ENCODE measurements at places on chromosomes 3 and 15.

GRCh38 chr15:76147906-76148570 is 88.3 kb downstream of the TMEM266 start:
- peak; percentile 80 for DNase-seq

DNA sequence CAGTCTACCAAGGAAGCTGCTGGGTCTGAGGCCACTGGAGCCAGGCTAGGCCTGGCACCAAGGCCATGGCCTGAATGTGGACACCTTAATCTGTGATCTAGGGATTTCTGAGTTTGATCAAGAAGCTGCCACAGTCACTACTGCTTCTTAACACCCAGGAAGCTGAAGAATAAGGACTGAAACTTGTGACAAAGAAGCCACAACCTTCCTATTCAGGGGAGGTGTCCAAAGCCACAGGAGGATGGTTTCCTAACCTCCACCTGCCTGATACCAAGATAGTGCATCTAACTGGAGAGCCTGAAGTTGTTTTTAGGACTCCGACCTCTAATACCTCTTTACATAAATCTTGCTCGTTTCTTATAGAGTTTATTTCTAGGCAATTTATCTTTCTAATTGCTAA is 5.5 kb upstream of the ANO10 start:
- no peak for DNase-seq

DNA sequence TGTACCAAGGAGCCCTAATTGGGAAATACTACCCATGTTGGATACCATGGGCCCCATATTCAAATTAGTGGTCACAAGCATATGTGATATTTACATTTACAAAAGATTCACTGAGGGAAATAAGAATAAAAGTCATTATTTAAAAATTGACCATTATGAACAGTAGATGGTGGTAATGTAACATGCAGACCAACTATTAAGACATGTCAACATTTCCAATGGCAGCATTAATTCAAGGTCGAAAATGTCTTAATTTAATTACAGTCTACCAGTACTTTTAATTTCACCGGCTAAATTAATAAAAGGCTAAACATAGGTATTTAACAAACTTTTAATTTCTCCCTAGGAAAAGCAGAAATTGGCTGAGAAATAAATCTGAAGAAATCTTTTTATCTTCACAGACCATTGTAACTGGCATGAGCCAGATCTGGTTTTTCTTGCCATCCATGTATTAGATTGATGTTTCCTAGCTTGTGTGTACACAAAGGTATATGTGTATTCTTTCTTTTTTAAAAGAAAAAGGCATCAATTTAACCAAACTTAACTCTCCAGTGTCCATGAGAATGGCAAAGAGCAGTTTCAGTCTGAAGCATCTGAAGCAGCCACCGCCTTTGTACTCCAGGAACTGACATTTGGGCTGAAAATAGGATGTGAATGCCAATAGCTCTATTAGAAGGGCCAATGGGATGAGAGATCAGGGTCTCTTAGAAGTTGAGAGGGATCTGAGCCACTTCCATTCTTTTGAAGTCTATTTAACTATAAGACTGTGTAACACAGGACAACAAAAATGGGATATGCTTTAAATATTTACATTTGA is 26.6 kb downstream of the NEK11 start:
- no peak for DNase-seq

DNA sequence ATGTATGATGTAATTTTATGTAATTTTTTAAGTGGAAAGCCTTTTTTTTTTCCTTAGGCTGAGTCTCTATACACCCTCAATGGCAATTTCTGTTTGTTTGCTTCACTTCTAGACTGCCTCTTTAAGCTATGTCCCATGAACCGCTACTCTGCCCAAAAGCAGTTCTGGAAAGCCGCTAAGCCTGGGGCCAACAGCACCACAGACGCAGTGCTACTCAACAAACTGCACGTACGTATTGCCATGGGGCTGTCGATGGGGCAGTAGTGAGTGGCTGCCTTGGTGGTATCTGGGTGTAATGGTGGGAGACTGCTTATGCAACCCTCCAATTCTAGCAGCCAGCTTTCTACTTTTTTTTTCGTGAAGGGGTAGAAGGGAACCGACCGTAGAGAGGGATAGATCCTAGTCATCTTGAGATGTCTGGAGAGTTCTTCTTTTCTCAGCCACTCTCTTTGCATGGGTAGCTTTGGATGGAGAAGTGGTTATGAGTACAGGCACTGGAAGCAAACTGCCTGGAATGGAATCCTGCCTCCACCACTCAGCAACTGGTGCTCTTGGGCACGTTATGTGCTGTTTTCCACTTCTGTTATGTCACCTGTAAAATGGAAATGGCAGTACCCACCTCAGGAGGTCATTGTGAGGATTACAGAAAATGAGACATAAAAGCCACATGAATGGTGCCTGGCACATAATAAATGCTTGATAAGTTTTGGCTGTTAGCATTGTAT is 134.7 kb downstream of the ITPR1 start:
- no peak for DNase-seq

DNA sequence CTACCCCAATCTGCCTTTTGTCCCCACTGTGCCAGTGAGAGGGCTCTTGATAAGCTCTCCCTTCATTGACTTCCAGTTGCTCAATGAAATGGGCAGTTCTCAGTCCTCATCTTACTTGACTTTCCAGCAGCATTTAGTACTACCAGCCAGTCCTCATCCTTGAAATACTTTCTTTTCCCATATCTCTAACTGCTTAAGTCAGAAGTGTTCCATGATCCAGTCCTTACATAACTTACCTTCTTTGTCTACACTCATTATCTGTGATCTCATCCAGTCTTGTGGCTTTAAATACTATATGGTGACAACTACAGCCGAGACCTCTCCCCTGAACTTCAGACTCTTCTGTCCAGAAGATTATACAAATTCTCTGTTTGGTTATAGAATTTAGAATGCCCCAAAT is 28.7 kb downstream of the RARRES1 start:
- DNase-seq: no peak

DNA sequence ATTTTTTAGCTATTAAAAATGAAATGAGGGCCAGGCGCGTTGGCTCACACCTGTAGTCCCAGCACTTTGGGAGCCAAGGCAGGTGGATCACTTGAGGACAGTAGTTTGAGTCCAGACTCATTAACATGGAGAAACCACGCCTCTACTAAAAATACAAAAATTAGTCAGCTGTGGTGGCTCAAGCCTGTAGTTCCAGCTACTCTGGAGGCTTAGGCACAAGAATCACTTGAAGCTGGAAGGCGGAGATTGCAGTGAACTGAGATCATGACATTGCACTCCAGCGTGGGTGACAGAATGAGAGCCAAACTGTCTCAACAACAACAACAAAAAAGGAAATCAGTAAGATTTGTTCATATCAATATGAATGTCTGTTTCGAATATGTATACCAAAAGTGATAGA is 517.1 kb downstream of the ROBO1 start:
- no peak for DNase-seq

DNA sequence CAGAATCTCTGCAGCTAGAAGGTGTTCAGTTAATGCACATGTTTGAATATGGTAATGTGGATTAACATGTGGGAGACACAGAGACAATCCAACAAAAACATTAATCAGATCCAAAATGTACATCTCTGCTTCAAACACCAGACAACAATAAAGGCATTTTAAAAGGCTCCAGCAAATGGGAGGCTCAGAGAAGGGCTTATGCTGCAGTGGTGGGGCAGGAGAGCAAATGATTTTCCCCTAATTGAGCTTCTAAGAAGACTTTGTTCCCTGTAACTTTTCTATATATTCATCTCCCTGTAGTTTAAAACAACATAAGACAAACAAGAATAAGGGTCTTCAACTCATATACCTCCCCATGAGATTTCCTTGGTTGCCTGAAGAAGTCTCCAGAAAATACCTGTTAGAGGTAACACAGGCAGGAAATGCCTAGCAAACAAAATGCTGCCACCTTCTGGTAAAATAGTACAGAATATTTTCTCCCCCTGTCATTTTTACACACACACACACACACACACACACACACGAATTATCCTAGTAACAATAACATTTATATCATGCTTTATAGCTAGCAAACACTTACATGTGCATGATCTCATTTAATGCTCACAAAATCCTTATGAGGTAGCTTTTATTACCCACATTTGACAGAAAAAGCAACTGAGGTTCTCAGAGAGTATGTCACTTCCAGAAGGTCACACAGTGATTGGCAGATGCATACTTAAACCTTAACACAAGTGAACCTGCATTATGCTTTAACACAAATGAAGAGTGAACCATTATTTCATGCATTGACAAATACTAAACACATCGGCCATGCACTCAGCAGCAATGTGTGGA is 123.4 kb upstream of the MB21D2 start:
- DNase-seq: no peak

- DNase-seq: no peak
These were observed 270.2 kb upstream of the THBS1 start for GRCh38 chr15:39310633-39311032.

GRCh38 chr3:58321791-58322190 is 10.9 kb upstream of the PXK start:
- DNase-seq: no peak

- no peak for DNase-seq
These were observed 61.3 kb upstream of the LPP start for GRCh38 chr3:188092648-188093047.

GRCh38 chr3:43243590-43244587 is 42.5 kb upstream of the SNRK start:
- no peak for DNase-seq

GRCh38 chr15:73716417-73716816 is 32.2 kb downstream of the CD276 start:
- no peak for DNase-seq

DNA sequence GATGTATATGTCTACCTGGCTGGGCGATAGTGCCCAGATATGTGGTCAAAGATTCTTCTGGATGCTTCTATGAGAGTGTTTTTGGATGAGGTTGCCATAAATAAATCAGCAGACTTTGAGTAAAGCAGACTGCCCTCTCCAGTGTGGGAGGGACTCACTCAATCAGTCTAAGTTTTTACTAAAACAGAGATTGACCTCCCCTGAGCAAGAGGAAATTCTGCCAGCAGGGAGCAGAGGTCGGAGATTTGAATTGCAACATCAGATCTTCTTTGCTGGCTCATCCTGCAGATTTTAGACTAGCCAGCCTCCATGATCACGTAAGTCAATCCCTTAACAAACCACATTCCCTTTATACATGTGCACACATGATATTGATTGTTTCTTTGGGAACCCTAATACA is 300.9 kb downstream of the MCTP2 start:
- DNase-seq: no peak

DNA sequence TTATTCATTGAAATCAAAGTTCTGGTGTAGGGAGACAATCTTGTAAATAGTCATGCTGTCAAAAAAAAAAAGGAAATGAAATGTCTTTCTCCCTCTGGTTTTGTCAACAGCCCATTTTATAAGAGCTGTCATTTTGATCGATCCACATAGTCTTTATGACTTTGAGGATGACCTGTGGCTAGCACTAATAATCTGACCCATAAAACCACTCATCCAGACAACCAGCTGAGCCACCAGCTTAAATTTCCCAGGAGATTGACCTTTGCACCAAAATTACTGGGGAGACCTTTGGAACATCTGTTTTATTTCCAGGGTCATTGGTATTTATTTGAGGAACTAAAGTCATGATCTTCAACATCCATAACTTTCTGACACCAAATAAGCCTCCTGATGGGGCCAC is 98.5 kb upstream of the MME start:
- no peak for DNase-seq

GRCh38 chr3:34033839-34034238 is 235.4 kb downstream of the PDCD6IP start:
- DNase-seq: no peak

DNA sequence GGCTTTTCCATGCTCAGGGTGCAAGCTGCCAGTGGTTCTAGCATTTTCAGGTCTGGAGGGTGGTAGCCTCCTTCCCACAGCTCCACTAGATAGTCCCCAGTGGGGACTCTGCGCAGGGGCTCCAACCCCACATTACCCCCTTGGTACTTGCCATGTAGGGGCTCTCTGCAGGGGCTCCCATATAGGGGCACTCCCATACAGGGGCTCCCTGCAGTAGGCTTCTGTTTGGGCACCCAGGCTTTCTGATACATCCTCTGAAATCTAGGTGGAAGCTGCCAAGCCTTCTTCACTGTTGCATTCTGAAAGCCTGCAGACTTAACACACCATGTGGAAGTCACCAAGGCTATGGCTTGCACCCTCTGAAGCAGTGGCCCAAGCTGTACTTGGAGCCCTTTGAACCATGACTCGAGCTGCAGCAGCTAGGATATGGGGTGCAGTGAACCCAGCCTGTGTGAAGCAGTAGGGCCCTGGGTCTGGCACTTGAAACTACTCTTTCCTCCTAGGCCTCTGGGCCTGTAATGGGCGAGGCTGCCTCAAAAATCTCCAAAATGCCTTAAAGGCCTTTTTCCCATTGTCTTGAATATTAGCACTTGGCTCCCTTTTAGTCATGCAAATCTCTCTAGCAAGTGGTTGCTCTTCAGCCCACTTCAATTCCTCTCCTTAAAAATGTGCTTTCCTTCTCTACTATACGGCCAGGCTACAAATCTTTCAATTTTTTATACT is 96.4 kb downstream of the TPRA1 start:
- no peak for DNase-seq

- DNase-seq: no peak
These were observed 67.1 kb upstream of the SH3GL3 start for GRCh38 chr15:83380059-83380458.

DNA sequence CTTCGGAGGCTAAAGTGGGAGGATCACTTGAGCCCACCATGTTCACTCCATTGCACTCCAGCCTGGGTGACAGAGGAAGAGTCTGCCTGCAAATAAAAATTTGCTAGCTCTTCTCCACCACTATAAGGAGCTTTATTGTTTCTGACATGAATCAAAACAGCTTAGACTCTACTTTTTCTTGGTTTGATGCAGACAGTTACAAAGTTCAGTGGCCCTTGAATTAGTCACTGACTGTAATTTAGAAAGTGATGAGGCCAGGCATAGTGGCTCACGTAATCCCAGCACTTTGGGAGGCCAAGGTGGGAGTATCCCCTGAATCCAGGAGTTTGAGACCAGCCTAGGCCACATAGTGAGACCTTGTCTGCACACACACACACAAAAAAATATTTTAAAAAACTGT is 172.4 kb upstream of the CGNL1 start:
- DNase-seq: no peak

- no peak for DNase-seq
These were observed 18.1 kb upstream of the STAC start for GRCh38 chr3:36362216-36362615.

Measured in stomach (tissue), 19 donors.